ENCODE measurements at places on chromosomes 2 and 18.

DNA sequence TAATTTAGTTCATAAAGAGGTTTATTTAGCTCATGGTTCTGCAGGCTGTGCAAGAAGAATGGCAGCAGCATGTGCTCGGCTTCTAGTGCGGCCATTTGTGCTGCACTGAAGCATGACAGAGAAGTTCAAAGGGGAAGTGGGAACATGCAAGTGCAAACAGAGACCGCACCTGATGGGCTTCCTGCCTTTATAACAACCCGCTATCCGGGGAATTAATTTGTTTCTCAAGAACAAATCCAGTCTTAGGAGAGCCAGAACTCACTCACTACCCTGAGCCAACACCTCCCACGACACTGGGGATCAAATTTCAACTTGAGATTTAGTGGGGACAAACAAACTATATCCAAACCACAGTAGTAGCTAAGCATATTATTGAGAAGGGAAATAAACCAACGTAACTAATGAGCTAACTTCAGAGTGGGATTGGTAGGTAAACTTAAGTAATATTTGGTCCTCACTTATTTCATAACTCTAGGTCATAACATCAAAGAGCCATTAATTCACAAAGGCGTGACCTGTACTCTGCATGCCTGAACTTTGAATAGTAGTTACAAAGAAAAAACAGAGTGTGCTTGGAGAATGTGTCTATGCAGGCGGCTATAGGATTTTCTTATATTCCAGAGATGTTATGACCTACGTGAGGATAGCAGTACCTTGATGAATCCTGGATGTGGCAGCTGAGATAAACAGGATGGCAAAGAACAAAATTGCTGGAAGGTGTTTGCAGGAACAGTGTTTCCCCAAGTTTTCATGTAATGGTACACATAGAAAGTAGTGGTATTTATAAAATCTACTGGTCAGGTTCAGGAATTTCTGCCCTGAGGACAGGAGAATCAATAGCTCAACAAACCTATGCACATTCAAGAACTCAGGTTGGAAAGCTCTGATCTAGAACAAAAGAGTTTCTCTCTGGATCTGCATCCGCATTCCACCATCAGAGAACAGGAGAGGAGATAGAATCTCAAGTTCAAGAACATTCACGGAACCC lies 845.9 kb upstream of the ID2 start:
- DNase-seq, result no peak

- DNase-seq, result no peak
Measured at GRCh38 chr18:7626922-7627440, 59.9 kb downstream of the PTPRM start.

DNA sequence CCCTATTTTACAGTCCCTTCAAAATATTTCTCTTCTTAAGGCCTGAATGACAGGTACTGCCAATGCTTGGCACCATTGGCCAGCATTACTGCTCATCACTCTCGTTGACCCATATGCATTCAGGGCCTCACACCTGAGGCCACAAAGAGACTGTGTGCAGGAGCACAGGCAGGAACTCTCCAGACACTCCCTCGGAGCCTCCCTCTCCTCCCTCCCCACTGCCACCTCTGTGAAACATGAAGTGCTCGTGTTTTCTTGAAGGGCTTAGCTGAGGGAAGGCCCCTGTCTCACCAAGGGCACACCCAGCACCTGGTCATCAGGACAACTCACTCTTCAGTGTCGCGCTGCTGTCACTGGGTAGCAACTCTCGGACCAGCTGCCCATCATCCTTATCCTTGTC lies 85.3 kb downstream of the LOXHD1 start:
- no peak for DNase-seq

DNA sequence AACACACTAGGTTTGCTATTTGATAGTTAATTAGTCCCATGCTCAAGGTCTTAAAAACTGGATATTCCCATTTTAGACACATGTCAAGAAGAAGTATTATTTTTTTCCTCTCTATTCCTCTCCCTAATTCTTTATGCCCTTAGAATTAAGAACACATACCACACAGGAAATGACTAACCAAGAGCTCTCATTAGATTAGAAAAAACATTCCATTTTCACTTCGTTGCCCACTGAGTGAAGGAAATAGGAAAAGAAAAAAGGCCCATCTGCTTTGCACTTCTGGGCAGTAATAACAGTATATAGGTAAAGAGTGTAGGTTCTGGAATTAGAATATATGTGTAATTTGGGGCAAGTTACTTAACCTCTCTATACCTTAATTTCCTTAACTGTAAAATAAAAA lies 26.9 kb downstream of the ACADL start:
- no peak for DNase-seq

GRCh38 chr18:66533693-66534092 lies 70.2 kb downstream of the CDH19 start:
- DNase-seq, result no peak

DNA sequence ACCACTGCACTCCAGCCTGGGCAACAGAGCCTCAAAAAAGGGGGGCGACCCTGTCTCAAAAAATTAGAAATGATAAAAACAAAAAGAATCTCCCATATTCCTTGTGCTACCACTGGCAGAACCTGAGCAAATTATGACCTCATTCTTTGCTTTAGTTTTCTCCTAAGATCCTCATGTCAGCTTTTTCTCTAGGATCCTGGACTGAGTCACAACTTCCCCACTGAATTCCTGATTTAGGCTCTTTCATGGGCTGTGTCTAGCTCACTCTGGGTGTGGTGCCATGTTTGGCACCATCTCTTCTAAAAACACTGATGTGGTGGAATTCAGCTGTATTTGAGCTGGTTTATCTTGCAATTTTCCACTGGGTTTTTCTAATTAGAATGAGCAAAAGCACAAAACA lies 37.1 kb downstream of the EXOC6B start:
- no peak for DNase-seq

DNA sequence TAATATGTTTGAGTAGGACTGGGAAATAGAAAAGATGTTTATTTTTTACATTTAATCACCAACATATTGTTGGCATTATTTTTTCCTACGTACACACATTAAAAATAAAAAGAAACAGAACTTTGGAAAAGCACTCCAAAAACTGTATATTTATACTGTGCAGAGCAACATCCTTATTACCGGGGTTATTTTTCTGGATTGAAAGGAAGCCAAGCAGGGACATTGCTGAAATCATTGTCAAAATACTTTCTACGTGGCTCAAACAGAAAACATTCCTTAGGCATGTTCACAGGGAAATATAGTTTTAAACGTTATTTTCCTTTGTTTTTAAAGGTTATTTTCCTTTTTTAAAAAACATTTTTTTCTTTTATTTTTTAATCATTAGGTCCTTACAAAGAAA lies 315.0 kb upstream of the SMIM21 start:
- no peak for DNase-seq

DNA sequence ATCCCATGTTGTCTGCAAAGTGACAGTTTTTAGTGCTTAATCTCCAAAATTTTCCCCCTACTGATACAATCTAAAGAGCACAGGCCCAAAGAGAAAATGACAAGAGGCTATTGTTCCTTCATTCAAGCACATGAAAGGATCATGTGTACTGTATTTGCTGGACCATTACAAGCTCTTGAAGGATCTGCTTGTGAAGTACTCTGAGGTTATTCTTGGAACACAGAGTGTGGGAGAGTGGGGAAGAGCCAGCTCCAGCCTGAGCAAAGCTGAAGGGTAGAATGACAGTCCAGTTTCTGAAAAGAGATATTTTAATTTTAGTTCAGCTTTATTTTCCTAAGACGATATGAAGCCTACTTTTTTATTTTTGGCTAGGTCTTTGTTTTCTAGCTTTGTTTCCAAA lies 112.2 kb downstream of the GALNT3 start:
- no peak for DNase-seq

DNA sequence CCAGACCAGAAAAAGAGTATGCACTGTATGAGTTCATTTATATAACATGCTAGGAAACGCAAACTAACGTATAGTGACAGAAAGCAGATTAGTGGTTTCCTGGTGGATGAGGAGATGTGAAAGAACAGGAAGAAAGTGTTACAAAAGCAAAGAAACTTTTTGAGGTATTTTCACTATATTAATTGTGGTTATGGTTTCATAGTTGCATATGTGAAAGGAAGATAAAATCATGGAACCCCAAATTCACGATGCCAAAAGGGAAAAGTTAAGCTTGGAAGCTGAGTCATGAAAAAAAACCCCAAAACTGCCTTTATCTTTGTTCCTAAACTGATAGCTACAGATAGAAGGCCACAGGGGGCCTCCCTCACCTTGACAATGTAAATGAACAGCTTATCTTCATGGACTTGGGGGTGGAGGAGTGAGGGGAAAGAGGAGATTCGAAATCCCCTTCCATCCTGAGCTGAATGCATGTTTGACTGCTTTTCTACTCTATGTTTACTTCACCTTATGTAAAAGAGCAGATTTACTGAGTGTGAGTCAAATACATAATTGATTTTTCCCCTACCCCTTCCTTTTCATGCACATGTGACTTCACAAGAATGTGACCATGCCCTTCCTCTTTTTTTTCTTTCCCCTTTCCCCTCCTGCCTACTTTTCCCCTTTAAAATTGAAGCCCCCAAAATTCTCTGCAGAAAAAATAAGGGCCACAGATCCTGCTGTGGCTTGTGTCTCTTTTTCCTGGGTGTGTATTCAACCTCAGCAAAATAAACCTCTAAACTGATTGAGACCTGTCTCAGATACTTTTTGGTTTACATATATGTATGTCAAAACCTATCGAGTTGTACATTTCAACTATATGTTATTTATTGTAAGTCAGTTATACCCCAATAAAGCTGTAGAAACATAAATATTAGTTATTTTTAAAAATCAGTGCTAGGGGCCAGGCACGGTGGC lies 100.1 kb upstream of the TLK1 start:
- DNase-seq, result peak; percentile 10

GRCh38 chr2:236237468-236238190 lies 26.6 kb downstream of the ASB18 start:
- no peak for DNase-seq

- DNase-seq, result no peak
Measured at GRCh38 chr2:152962446-152962845, 244.0 kb downstream of the ARL6IP6 start.

- DNase-seq, result peak; percentile 35
Measured at GRCh38 chr2:191675807-191676721, 1.9 kb upstream of the NABP1 start.

DNA sequence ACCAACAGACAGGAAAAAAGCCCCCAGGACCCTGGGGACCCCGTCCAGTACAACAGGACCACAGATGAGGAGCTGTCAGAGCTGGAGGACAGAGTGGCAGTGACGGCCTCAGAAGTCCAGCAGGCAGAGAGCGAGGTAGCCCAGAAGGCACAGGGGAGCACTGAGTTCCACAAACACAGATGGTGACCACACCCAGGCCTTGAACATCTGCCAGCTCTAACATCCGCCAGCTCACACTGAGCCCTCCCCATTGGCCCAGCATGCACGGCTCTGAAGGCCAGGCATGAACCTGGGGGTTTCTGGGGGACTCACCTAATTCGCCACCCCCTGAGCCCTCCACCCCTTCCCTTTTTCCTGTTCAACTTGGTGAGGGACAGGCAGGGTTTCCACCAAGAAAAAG lies 25.6 kb upstream of the PRLH start:
- no peak for DNase-seq
